ENCODE measurements at places on chromosomes 12 and 14.

DNA sequence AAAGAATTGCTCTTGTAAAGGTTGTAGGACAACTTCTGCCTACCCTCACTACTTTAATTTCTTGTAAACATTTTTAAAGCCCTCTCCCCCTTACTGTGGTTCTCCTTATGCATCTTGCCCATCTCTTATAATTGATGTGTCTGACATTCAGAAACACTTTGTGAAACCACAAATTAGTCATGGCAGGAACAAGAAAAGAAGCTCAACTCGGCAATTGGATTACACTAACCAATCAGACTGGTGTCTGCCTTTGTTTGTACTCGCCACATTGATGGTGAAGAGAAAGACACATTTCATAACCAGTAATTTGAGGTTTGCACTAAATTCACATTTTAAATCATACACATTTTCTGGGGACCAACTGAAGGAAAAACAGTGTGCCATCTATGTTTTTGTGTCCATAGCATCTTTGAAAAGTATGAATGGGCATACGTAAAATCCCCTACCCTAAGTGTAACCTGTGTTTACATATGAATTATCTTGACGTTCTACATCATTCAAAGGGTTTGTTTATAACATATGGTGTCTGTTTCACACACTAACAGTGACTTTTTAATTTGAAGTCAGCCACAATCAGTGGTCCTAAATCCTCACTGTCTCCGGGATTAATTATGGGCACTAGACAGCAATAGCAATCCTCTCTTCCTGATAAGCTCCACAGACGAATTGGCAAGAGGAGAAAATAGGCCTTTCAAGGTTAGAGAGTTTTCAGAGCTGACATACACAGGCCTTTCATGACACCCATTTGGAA lies 49.9 kb downstream of the OTX2 start:
- ATAC-seq, result no peak

DNA sequence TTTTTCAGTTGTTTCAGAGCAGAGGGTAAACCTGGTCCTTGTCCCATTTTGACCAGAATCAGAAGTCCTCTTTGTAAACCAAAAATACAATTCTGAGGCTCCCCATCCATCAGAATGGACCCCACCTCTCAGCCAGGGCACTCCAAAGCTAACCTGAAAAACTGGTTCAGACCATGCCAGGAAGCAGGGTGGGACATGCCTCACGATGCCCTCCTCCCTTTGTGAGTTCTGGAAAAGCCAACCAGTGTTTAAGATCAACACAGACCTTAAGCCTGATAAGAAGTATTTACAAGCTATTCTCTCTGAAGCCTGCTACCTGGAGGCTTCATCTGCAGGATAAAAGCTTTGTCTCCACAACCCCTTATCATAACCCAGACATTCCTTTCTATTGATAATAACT lies 35.4 kb downstream of the TNFAIP2 start:
- ATAC-seq, result no peak

DNA sequence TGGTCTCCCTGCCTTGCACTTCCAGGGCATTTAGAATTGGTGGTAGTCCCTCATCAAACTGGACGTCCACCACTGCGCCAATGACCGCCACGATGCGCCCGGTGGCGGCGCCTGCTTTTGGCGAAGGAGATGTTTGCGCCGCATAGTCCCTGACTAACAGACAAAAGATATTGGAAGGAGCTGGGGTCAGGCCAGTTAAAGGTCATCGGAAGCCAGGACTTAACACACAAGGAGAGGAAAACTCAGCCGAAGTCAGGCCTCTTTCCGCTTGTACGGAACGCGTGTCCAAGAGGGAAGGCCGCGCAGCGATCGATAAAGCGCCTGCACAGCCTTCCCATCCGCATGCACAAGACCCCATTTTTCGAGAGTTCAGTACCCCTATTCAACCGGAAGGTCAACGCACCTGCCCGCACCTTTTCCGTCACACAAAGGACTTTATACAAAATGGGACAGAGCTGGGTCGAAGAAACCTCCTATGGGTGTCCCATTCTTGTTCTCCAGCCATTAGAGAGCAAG lies 525 bp downstream of the ATP5F1B start:
- peak; percentile 21 for ATAC-seq

DNA sequence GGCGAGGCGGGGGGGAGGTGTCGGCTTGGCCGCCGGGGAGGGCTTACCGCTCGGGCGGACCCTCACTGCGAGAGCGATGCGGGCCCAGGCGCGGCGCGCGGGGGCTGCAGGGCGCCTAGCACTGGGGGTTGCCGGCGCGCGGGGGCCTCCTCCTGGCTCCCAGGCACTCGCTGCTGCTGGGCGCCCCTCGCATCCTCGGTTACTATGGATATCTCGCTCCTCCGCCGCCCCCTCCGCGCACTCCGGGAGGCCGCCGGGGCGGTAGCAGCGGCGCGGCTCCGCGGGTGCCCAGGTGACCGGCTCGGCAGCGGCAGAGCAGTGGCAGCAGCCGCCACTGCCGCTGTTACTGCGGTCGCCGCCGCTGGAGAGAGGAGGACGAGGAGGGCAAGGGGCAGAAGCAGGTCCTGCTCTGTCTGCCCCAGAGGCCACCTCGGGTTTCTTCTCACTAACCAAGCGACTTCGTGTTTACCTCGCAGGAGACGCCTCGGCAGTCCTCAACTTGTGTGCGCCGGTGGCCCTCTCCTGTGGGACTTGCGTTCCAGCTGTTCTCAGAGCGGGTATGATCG lies 250.1 kb downstream of the APAF1 start:
- ATAC-seq, result no peak
